ENCODE measurements at places on chromosomes 1 and 21.
A peak's percentile ranks its signal among the peaks of the same experiment; 100 is the strongest.

- DNase-seq: peak; percentile 97
Observed at GRCh38 chr1:42420911-42421585, 34.8 kb downstream of the ZMYND12 start.

DNA sequence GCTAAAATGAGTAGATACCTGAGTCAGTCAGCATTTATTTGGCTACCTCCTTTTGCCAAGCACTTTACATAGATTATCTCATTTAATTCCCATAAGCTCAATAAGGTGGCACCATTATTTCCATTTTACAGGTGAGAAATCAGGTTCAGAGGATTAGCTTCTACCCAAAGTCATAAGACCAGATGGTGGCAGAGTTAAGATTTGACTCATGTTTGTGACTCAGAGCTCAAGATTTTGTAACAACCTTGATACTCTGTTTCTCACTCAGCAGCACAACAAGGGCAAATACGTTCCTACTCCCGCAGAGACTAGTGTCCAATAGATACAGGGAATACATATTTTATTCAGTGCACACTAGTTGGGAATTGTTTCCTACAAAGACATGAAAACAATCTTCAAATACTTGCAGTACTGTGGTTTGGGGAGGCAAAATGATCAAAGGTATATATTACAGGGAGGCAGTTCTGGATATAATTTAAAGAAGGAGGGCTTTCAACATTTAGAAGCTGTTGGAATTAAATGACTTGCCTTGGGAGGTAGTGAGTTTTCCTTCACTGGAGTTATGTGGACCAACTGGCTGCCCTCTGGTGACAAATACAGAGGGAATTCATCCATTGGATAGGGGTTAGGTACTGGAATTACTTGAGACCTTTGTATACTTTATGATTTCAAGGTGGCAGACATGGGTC, 3.6 kb downstream of the LEPR start:
- no peak for DNase-seq

- DNase-seq: no peak
Observed at GRCh38 chr21:36698981-36699545, at the start of gene SIM2. Gene SIM2 (plus strand): TSS chr21:36699115. CDS start chr21:36699747, 632 bp downstream.

- DNase-seq: no peak
Observed at GRCh38 chr1:11794446-11795237, 11.1 kb downstream of the MTHFR start.

DNA sequence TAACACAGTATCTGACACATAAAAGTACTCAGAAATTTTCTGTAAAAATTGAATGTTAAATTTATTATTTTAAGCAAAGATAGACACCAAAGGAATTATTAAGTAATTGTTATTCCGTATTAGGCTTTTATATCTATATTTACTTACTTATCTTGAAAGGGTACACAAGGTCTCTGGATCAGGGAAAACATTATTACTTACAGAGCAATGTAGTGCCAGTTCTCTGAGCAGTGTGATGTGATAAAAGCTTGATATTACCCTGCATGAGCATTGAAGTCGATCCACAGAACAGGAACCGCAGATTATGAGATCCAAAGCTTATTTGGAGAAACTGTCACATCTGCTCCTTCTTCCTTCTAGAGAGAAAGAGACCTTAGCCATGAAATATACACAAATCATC, 637.9 kb upstream of the RGS18 start:
- no peak for DNase-seq

- DNase-seq: peak; percentile 56
Observed at GRCh38 chr1:203133970-203134725, 6.6 kb downstream of the ADORA1 start.

DNA sequence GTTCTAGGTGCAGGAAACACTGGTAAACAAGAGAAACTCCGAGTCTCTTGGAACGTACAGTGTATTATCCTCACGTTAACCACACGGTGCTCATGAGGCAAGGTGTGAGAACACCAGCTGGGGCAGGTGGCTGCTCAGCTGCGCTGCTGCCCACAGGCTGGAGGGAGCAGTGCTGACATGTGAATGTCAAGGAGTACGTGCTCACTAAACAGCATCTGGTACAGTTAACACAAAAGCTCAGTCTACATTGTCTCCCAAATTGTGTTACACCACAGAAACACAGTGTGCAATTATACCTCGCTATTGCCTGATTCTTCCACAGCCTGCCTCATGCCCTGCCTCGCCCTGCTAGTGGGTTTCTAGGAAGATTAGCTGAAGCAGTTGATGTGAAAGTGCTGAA, 138.4 kb downstream of the GLIS1 start:
- no peak for DNase-seq

GRCh38 chr1:155013632-155014031, 11.0 kb downstream of the ZBTB7B start:
- DNase-seq: no peak

- DNase-seq: no peak
Observed at GRCh38 chr1:194600716-194601115, 1414.3 kb upstream of the B3GALT2 start.
